ENCODE measurements at places on chromosomes 6 and 20.

DNA sequence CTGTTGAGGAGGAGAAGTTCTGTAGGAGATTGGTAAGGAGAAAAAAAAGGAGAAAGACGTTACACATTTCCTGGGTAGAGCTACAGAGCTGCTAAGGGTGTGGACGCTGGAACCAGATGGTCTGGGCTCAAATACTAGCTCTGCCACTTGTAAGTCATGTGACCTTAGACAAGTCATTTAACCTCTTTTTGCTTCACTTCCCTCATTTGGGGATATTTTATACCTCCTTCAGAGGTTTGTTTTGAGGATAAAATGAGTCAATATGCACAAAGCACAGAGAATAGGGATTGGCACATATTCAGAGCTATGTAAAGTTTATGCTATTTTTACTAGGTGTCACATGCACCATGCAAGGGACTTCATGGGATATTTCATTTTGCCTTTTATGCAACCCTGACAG, 708.8 kb downstream of the DHX35 start:
- DNase-seq: no peak

GRCh38 chr6:37987018-37987417, 167.5 kb downstream of the ZFAND3 start:
- peak; percentile 21 for DNase-seq

DNA sequence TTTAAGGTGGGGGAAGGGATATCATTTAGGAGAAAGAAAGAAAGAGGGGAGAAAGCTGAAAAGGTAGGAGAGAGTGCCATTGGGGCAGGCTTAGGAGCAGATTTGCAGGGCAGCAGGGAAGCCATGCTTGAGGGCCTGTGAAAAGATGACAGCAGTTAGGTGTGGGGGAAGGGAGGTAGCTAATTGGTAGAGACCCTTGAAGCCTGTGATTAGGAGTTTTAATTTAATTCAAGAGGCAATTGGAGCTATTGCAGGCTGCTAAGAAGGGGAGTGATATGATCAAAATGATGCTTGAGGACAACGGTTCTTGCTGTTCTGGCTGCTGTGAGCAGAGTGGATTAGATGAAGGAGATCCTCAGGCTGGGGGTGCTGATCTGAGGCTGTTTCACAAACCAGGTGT, 24.5 kb upstream of the SEC63 start:
- DNase-seq: no peak

GRCh38 chr6:141635621-141636020, 497.1 kb upstream of the GJE1 start:
- no peak for DNase-seq

GRCh38 chr6:107122748-107123147, 7.4 kb upstream of the BEND3 start:
- DNase-seq: no peak

DNA sequence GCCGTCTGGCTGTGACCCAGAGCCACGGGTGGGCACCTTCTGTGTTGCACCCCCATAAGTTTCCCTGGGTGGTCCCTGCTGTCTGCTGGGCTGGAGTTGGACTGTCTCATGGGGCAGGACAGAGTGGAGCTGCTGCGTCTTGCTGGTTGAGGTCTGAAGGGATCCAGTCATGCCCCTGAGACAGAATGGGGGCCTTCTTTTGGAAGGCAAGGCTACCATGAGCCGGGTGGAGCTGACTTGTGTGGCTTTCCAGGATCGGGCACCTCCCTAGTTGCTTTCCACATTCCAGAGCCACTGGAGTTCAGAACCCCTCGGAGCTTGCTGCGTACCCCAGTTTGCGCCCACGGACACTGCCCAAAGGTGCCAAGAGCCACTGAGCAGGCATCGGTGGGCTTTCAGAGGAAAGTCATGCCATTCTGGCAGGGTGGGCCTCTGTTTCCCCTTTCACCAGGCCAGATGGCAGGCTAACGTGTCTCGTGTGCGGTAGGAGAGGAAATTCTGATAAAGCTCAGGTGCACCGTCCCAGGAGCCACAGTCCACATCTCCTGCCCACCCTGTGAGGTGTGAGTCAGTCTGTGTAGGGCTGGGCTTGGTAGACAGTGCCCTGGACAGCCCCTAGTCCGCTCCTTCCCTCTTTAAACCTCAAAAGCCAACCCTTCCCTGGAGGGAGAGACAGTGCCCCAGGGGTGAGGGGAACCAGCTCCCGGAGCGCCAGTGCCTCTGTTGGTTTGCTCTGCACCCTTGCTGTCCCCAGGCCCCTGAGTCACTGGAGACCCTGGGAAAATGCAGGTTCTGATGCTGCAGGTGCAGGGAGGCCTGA, 125.3 kb downstream of the SYCP2 start:
- DNase-seq: no peak

DNA sequence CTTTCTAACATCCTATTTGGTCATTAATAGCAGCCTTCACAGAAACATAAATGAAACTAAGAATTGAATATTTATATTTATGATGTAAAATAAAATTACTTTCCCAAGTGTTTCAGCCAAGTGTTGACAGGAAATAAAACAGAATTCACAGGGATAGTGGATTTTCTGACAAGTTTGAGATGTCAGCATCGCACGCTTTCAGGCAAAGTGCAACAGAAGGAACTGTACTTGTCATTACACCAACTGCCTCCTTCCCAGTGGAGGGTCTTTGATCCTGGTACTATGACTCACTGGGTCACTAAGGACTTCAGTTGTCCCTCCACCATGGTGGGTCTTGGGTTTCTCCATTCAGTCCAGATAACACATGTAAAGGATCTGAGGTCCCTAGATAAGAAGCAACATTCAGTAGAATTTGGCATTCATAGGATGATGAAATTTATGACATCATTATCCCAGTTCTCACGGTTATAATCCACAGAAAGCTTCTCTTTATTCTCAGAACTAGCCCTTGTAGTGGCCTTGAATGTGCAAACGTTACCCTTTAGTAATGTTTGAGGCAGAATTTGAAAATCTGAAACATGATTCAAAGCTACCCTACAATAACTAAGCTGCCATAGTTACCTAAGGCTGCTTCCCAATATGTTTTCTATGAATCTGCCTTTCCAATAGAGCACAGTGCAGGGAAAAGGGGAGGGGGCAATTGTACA, 3.8 kb upstream of the TNFAIP3 start:
- DNase-seq: no peak

GRCh38 chr6:130105996-130106704, 87.8 kb downstream of the L3MBTL3 start:
- DNase-seq: no peak

GRCh38 chr20:63309261-63310071, 16.5 kb downstream of the COL20A1 start:
- DNase-seq: peak; percentile 35

All from PC-3 (cell line).